ENCODE measurements at places on chromosomes 6 and 20. TPM values are rescaled to one million over a fixed set of nuclear protein-coding genes. Genes with fewer than 3 reads are reported as not detected.
A peak's percentile ranks its signal among the peaks of the same experiment; 100 is the strongest.

DNA sequence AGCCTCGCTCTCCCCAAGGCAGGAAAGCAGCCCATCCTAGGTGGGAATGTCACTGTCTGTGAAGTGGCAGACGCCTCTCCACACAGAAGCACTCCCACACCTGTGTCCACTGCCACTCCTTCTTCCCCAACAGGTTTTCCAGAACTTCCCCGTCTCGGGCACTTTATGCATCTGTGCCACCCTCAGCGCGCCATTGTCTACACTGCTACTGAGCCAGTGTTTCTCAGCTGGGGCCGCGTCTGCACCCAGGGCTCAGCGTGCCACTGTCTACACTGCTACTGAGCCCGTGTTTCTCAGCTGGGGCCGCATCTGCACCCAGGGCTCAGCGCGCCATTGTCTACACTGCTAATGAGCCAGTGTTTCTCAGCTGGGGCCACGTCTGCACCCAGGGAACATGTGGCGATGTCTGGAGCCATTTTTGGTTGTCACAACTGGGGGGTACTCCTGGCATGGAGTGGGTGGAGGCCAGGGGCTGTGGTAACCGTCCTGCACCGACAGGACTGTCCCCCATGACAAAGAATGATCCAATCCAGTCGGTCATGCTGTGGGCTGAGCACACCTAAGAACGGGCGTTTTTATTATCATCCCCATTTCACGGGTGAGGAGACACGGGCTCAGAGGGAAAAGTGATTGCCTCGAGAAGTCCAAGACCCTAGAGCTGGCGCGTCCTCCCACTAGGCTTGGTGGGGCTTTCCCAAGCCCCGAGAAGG, 41.7 kb upstream of the ZBP1 start:
- no peak for DNase-seq

- no peak for DNase-seq
Measured at GRCh38 chr20:9076440-9076839, 7.6 kb downstream of the PLCB4 start.

- no peak for DNase-seq
Measured at GRCh38 chr20:59873409-59873808, 60.0 kb downstream of the SYCP2 start.

The C6orf15 gene
- total RNA-seq: 0.33 TPM

DNA sequence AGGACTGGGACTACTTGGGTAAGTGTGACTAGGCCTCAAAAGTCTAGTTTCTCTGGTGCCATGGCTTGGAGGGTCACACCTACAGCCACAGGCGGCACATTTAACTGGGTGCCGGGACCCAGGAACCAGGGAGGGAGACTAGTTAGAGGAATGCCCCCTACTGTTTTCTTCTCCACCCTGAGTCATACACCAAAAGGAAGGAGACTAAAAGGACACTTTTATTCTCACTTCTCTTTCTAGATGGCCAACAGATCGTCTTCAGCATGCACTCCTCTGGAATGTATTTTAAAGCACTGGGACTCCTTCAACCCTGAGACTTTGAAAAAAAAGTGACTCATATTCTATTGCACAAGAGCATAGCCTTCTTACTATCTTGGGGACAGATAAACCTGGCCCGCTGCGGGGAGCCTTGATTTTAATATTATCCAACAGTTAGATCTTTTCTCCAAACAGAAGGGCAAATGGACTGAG, 33.4 kb downstream of the PLN start:
- no peak for DNase-seq

DNA sequence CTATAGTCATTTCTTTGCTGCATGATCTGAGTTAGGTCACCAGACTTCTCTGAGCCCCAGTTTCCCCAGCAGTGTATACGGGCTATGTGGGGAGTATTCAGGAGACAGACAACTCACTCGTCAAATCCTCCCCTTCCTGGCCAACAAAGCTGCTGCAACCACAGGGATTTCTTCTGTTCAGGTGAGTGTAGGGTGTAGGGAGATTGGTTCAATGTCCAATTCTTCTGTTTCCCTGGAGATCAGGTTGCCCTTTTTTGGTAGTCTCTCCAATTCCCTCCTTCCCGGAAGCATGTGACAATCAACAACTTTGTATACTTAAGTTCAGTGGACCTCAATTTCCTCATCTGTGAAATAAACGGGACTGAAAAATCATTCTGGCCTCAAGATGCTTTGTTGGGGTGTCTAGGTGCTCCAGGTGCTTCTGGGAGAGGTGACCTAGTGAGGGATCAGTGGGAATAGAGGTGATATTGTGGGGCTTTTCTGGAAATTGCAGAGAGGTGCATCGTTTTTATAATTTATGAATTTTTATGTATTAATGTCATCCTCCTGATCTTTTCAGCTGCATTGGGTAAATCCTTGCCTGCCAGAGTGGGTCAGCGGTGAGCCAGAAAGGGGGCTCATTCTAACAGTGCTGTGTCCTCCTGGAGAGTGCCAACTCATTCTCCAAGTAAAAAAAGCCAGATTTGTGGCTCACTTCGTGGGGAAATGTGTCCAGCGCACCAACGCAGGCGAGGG, 594 bp upstream of the CDKN1A start:
- DNase-seq: no peak

DNA sequence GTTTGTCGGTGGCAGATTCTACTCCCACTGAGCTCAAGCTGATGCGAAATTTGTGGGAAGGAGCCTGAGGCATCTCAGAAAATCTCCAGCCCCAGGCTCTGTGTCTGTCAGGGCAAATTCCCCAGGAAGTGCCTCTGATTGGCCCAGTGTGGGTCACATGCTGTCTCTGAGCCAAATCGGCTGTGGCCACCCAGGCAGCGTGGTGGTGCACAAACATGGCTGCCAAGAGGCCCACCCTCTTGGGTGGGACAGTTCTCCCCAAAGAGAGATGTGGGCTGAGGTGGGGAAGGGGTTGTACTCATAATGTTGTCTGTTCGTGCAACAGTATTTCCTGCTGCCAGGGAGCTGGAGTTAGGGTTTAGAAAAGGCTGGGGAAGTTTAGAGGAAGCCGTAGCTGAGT, 130.6 kb downstream of the BMP7 start:
- no peak for DNase-seq

- DNase-seq: no peak
Measured at GRCh38 chr6:24329022-24329421, 28.8 kb downstream of the DCDC2 start.

DNA sequence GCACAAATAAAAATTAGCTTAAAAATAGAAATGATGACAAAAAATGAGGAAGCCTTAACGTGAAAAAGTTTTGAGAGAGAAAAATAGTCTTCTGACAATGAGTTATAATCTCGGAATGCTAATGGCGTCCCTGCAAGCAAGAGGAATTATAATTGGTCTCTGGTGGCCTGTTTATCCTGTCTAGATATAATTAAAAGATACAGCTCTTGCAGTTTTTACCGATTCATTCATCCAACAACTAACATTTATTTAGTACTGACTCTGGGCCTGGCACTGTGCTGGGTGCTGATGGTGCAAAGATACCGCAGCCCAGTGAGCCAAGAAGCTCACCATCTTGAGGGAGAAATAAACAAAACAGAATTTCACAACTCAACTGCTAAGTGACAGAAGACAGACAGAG, 31.6 kb upstream of the ANKRD60 start:
- DNase-seq: no peak

DNA sequence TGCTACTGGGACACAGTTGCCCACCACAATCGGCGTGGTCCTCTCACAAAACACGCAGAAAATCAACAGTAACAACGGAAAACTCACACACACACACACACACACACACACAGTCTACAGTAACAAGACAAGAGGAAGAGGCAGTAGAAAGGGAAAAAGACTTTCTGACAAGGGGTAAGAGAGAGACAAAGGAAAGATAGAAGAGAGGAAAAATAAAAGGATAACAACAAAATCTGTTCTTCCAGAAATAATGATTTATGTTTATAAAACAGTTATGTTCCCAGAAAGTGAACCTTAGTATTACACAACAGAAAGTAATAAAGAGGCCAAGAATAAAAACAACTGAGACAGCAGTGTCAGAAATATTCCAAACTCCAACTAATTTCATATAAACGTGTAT, 2.9 kb downstream of the RANBP9 start:
- peak; percentile 46 for DNase-seq
